Osteocyte (in vitro differentiated cells): ENCODE measurements at places on chromosomes 6 and 20. TPM values are rescaled to one million over a fixed set of nuclear protein-coding genes. Genes with fewer than 3 reads are reported as not detected.
A peak's percentile ranks its signal among the peaks of the same experiment; 100 is the strongest.

OPRM1 gene
- total RNA-seq, result not detected in 2 replicates

CD24 gene
- 0.30 and 0.42 TPM in 2 replicates for total RNA-seq

BTBD3 gene
- total RNA-seq, result 25.1 and 29.7 TPM in 2 replicates

GFOD1 gene
- 0.65 and 0.89 TPM in 2 replicates for total RNA-seq

LINC00237 gene
- total RNA-seq, result not detected in 2 replicates

HLA-DQA2 gene
- total RNA-seq, result not detected in 2 replicates

ZNF334 gene
- 3.7 and 4.7 TPM in 2 replicates for total RNA-seq

TINAG gene
- total RNA-seq, result not detected in 2 replicates

RIPPLY2 gene
- not detected in 2 replicates for total RNA-seq

WFDC10B gene
- total RNA-seq, result not detected in 2 replicates

MCCD1 gene
- total RNA-seq, result not detected in 2 replicates

CAGE1 gene
- total RNA-seq, result 0.19 TPM in 1 of 2 replicates, not detected in the other

BPIFA1 gene
- total RNA-seq, result not detected in 2 replicates

DEFB110 gene
- not detected in 2 replicates for total RNA-seq

FHL5 gene
- not detected in 2 replicates for total RNA-seq

RSPH3 gene
- 7.1 and 9.6 TPM in 2 replicates for total RNA-seq

- DNase-seq, result no peak
Observed at GRCh38 chr6:36296240-36296639, 26.4 kb downstream of the PNPLA1 start.

- no peak for DNase-seq
Observed at GRCh38 chr6:43454290-43454695, 1.1 kb downstream of the DLK2 start.

DNA sequence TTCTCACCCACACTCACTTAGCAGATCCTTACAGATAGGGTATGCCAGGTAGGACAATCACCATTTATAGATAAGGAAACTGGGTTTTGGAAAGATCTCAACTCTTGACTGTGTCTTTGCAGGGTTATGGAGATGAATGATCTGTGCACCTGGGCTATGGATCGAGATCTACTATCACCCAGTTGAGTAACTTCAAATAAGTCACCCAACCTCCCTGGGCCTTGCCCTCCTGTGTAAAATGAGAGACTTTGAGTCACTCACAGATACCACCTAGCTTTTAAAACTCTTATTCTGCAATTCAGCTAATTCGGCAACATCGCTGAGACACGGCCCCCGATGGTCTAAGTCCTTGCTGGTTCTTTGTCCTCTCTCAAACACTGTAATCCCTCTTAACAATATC, 53.5 kb downstream of the HIVEP2 start:
- DNase-seq, result no peak

GRCh38 chr20:35883336-35883777, 70.9 kb downstream of the SCAND1 start:
- no peak for DNase-seq

- no peak for DNase-seq
Observed at GRCh38 chr6:160979061-160979708, 12.4 kb upstream of the MAP3K4 start.

GRCh38 chr6:27924179-27924578, 12.0 kb upstream of the OR2B2 start:
- no peak for DNase-seq

GRCh38 chr20:63917811-63918210, 22.9 kb downstream of the DNAJC5 start:
- no peak for DNase-seq

DNA sequence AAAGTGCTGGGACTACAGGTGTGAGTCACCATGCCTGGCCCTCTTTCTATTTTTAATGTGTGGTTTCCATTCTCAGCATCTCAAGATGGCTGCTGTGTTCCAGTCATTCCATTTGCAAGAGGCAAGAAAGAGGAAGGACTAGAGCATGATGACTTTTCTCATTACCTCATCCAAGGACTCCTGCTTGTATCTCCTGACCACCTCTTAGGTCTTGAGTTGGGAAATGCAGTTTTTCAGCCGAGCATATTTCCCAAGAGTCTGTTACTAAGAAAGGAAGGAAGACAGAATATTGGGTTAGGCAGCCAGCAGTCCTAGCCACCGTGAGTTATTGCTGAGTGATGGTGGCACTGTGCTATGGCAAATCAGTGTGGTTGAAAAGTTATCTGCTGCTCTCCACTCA, 108.4 kb upstream of the INSM1 start:
- DNase-seq, result no peak

DNA sequence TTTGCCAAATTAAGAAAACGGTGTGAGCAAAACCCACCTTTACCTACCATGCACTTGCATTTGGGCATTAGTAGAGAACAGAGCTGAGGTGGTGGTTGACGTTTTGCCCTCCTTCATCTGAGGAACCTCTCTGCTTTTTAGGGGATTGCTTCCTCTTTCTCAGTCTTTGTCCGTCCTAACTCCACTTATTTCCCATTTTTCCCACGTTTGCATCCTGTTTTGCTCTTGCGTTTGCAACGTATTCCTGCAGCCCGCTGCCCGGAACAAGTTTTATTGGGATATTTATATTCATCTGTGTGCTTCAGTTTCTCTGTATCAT, 374 bp upstream of the SERINC1 start:
- DNase-seq, result no peak

DNA sequence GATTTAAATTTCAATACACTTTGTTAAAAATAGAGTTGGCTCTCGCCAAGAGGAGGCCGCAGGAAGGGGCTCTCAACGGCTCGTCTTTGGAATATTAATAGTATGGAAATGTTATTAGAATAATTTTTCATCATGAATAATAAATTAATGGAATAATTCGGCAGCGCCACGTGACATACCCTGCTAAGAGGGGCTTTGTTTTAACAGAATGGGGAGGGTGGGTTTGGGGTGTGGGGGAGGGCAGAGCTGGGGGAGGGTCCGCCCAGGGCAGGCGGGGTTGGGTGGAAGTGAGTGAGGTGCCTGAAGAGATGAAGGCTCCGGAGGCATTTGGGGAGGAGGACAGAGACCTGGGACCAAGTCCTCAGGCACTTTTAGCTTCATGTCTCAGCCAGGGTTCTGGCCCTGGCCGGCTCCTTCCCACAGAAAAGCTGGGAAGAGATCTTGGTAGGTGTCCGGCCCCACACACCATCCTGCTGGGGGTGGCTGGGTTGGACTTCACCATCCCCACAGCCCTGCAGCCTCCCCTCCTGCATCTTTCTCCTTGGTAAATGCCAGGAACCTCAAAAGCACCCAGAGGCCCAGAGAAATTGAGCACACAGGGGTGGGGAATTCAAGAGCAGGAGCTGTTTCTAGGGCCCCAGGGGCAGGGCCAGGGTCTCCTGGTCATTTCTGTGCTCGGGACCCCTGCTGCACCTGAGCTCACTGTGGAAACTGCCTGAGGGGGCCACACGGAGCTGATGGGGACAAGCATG, 93.6 kb upstream of the BHLHE23 start:
- DNase-seq, result peak; percentile 73

GRCh38 chr20:38547288-38548085, 33.5 kb upstream of the ADIG start:
- DNase-seq, result no peak

- no peak for DNase-seq
Observed at GRCh38 chr6:167553736-167554119, 228.8 kb downstream of the TTLL2 start.

DNA sequence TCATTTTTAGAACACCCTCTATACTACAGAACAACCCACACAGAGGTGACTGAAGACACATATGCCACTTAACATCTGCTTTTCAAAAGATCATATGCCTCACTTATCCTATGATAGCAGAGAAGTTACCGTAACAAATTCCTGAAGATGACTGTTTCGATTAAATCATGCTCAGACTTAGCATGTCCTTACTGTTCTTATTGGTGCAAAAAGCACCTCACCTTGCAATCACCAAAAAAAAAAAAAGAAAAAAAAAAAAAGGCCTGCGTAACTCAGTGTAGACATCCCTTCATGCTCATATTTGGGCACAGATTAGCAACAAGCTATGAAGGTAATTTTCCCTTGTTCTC, 17.7 kb upstream of the DST start:
- DNase-seq, result no peak

DNA sequence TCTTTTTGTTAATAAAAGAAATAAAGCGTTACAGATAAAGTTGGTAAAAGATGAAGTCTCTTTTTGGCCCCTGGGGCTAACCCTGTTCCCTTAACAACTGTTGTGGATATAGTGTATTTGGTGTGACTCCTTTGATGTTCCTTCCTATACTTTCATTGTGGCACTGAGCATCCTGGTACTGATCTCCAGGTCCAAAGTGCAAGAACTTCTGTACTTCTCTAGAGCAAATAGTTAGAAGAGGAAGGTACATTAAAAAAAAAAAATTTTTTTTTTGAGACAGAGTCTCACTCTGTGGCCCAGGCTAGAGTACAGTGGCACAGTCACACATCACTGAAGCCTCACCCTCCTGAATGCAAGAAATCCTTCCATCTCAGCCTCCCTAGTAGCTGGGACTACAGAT, 6.2 kb downstream of the POFUT1 start:
- no peak for DNase-seq

- no peak for DNase-seq
Observed at GRCh38 chr6:90289902-90290301, 6.7 kb downstream of the BACH2 start.

GRCh38 chr6:11685481-11686093, 93.0 kb downstream of the ADTRP start:
- no peak for DNase-seq

DNA sequence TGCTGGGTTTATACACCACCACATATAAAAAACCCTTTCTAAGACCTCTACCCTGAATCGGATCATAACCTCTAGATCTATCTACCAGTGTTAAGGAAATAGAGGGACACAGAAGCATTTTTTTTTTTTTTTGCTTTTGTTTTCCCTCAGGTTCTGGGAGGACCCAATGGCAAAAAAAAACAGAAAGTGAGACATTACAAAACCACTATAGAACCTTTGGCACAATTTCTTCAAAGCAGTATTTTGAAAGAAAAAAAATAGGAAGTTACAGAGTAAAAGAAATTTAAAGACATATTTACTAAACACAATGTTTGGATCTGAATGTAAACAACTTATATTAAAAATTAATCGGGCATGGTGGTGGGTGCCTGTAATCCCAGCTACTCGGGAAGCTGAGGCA, 1258.7 kb upstream of the GJE1 start:
- no peak for DNase-seq

DNA sequence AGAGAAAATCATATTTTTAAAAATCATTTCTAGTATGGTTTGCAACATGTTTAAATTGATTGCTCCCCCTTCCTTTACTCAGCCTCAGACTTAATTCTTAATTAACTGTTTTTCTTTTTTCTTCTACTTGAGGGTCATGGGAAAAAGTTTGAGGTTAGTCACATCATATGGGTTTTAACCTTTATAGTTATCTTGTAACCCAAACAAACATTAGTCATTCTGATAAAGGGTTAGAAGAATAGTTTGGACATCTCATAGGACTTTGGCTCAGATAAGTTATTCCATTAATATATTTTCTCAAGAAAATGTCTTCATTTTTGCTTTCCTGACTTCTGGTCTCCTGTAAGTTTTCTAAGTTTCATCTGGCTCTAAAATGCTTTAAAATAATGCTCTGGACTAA, 34.5 kb upstream of the TSPYL1 start:
- DNase-seq, result no peak

DNA sequence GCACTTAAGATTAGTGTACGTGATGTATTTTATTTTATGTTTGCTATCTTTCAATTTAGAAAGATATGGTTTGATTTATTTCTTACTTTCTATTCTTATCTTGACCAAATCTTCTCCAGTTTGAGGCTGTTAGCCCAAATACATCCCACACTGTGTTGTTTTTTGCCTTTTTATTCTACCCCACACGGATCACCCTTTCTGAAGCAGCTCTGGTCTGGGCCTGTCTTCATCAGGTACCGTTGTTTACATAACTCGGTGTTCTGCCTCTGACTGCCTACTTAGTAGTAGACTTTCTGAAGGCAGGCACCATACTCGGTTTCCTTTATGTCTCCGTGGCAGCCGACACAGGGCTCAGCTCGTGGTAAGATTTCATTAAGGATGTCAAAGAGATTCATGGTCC, 95.0 kb downstream of the PHACTR1 start:
- DNase-seq, result no peak

DNA sequence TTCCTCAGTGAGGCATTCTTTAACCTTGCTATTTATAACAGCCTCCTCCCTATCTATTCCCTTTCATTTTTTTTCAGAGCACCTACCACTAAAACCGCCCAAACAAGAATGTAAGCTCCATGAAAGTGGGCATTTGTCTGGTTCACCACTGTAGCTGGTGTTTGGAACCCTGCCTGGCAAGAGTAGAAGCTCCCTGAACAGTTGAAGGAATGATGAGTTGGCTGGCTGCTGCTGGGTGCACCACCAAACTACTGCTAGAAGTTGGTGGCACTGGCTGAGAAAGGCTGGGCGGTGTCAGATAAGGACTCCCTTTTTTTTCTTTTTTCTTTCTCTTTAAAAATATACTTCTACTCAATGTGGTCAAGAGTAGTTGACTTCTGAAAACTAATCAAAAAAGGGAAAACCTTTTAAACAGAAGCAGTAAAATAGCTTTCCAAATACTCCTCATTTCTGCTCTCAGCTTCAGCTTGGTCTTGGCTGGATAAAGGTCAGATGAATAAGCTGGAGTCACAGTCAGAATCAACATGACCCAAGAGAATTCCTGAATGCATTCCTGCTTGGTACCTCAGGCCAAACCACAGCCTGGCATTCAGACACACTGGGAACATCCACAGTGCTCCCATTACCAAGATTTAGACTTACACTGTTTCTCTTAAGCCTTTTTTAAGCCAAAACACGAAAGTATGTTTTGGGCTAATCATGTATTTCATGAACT, 38.0 kb downstream of the RTN4IP1 start:
- no peak for DNase-seq

DNA sequence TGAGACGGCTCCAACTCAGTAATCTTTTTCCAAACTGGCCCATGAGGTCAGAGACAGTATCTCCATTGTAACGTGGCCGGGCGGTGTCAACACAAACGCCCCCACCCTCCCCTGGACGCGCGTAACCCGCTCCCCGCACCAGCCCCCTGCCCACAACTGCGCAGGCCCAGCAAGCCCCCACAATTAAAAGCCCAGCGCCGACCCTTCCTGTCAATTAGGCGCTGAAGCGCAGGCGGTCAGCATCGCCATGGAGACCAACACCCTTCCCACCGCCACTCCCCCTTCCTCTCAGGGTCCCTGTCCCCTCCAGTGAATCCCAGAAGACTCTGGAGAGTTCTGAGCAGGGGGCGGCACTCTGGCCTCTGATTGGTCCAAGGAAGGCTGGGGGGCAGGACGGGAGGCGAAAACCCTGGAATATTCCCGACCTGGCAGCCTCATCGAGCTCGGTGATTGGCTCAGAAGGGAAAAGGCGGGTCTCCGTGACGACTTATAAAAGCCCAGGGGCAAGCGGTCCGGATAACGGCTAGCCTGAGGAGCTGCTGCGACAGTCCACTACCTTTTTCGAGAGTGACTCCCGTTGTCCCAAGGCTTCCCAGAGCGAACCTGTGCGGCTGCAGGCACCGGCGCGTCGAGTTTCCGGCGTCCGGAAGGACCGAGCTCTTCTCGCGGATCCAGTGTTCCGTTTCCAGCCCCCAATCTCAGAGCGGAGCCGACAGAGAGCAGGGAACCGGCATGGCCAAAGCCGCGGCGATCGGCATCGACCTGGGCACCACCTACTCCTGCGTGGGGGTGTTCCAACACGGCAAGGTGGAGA, at the start of the genes HSPA1A and HSPA1L:
TSS of gene HSPA1A (plus strand) at position 519 of the 814 bp plus-strand sequence. CDS start at position 733, 214 bp downstream.
TSS of gene HSPA1L (minus strand) at position 259 of the 814 bp plus-strand sequence. CDS start 3,311 bp downstream, outside the sequence.
- peak; percentile 94 for DNase-seq
